Stimulated activated CD4-positive, alpha-beta T cell treated with anti-CD3 and anti-CD28 coated beads, Interleukin-2, amount 100 ng/mL, for 24 hours (primary cell): ENCODE measurements at places on chromosomes 16 and 17.

DNA sequence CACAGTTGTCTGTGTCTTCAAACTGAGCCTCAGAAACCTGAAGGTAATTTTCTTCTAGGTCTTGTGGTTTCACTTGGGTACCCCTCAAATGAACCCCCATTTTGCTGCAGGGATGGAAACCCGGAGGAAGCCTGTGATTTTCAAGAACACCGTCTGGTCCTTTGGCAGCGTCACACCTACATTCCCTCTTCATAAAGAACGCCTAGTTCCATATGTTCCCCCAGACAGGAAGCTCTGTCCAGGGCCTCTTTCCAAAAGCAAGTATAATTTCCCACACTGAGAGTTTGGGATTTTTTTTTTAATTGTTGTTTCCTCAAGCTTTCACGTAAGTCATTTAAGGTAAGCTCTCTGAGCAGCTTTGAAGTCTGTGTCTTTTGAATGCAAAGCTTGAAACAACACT lies 515.0 kb downstream of the TMEM114 start:
- DNase-seq = no peak

- peak; percentile 25 for DNase-seq
Measured at GRCh38 chr17:63497708-63498483, 21.0 kb downstream of the ACE start.

- DNase-seq = no peak
Measured at GRCh38 chr16:21023509-21024202, 123.1 kb downstream of the LYRM1 start.

DNA sequence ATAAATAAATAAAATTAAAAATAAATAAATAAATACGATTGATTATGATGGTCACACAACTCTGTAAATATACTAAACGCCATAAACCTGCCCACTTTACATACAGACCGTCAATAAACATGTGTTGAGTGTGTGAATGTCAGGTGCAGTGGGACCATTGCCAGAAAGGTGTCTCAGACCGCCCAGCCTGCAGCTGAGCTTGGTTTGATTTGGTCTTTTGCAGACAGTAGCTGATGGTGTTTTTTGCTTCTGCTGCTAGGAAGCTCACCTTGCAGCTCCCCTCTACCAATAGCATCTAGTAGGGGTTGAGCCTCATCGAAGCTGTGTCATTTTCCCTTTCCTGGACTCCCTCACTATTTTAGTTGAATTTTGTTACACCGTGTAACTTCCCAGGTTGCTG lies 23.5 kb downstream of the UBALD1 start:
- no peak for DNase-seq

DNA sequence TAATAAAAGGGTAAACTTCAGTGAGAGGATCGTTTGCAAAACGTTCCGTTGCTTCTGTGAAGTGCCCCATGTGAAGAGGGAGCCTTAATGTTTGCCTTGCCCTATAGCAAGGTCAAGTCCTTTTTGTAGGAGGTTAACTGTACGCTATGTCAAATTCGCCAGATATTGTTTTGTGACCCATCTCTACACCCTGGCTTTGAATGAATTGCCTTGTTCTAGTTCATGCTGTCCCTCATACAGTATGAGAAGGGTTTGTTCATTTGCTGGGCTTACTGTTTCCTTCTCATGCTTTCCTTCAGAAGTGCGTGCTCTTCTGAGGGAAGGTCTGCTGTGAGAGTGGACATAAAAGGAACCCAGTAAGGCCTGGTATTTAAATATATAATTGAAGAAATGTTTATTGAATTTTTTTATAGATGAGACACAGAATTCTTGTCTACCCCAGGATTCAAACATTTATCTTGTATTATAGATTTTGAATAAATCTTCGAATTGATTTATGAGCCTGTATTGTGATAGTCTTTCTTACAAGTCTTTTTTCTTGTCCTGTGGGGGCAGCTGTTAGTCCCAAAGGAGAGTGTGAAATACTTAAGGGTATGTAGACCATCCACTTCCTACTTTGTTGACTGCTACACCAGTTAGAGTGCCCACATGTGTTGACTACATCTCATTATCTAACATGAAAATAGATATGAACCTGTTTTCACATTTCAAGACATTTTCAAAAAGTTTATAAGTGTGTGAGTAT lies 1.7 kb downstream of the MAP3K3 start:
- DNase-seq = no peak

DNA sequence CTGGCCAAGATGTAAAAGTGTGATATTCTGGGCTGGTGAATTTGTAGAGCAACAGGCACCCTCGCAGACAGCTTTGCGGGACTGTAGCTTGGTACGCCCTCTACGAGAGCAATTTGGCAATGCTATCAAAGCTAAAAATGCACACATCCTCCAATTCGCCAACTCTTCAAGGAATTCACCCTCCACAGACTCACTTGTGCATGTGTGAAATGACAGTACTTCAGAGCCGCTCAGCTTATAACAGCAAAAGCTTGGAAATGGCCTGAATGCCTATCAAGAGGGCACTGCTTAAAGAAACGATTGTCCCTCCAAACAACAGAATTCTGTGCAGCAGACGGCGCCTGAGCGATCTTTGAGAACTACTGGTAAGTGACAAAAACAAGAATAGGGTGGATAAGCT lies 130.8 kb downstream of the SDK2 start:
- DNase-seq = no peak

DNA sequence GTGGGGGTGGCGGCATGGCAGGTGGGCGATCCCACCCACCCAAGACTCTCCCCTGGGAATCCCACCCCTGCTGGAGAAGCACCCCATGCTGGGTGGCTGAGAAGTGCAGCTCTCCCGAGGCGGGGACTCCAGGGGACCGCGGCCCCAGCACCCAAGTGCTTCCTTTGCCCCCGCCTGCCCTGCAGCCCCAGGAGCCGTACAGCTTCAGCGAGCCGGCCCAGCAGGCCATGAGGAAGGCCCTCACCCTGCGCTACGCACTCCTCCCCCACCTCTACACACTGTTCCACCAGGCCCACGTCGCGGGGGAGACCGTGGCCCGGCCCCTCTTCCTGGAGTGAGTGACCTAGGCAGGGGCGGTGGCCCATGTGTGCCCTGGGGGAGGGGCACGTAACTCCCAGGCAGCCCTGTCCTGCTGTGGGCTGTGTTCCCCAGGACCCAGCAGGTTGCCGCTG lies 11.7 kb downstream of the GAA start:
- no peak for DNase-seq

GRCh38 chr16:73071131-73071940 lies 23.4 kb upstream of the ZFHX3 start:
- DNase-seq = no peak

- no peak for DNase-seq
Measured at GRCh38 chr16:55765161-55765560, 67.7 kb downstream of the CES1 start.

- DNase-seq = no peak
Measured at GRCh38 chr17:62781831-62782251, 26.3 kb downstream of the MARCHF10 start.

DNA sequence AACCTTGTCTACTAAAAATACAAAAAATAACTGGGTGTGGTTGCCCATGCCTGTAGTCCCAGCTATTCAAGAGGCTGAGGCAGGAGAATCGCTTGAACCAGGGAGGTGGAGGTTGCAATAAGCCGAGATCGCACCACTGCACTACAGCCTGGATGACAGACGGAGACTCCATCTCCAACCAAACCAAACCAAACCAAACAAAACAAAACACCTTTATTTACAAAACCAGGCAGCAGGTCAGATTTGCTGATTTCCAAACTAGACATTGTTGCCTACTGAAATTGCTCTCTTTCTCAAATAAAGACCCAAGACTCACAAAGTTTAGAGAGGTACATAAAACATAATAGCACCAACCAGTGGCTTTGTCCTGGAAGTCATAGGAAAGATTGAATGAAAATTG lies 5.7 kb upstream of the TMEM238L start:
- DNase-seq = no peak

DNA sequence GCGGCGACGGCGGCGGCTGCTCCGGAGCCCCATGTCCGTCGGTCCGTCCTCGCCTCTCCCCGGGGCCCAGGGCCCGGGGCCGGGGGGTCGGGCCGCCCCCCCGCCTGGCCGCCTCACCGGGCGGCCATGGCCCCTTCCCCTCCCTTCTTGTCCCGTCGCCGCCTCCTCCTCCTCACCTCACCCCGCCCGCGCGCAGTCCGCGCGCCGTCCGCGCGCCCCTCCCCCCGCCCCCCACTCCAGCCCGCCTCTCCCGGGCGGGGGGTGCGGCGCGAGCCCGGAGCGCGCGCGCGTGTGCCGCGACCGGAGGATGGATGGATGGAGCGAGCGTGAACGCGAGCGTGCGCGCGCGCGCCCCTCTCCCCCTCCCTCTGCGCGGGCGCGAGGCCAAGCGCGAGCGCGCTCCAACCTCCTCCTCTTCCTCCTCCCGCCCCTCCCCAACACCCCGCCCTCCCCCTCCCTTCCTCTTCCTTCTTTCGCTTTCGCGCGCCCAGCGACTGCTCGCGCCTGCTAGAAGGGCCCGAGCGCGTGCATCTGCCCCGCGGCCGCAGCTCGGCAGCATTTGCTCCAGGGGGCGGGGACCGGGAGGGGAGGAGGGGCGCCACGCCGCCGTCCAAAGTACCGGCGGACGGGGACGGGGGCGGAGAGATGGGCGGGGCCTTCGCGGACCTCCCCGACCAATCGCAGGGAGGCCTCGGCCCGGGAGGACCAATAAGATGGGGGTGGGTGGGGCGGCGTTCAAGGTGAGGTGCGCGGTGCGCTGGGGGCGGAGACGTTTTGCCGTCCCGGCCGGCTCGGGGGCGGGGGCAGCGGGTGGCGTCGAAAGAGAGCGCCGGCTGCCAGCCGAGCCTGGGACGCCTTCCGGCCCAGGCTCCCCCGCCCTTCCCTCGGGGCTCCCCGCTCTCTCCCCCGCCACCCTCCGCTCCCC lies at the start of gene ATXN7L3:
Gene ATXN7L3, minus strand, starts transcription at position 332 of the 925 bp plus-strand sequence. CDS start 1,814 bp downstream, outside the sequence.
- peak; percentile 100 for DNase-seq

DNA sequence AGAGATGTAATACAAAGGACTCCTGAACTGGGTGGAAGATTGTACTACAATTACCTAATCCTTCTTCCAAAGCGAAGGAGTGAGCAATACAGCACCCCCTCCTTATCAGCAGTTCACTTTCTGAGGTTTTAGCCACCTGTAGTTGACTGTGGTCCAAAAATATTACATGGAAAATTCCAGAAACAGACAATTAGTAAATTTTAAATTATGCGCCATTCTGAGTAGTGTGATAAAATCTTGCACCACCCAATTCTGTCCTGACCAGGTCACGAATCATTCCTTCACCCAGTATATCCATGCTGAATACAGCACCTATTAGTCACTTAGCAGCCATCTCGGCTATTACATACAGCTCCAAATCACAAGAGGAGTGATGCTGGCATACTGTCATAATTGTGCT lies 23.2 kb downstream of the VPS53 start:
- no peak for DNase-seq

- no peak for DNase-seq
Measured at GRCh38 chr16:53428681-53429080, 5.6 kb upstream of the RBL2 start.

GRCh38 chr17:13918247-13918646 lies 151.1 kb upstream of the COX10 start:
- no peak for DNase-seq

DNA sequence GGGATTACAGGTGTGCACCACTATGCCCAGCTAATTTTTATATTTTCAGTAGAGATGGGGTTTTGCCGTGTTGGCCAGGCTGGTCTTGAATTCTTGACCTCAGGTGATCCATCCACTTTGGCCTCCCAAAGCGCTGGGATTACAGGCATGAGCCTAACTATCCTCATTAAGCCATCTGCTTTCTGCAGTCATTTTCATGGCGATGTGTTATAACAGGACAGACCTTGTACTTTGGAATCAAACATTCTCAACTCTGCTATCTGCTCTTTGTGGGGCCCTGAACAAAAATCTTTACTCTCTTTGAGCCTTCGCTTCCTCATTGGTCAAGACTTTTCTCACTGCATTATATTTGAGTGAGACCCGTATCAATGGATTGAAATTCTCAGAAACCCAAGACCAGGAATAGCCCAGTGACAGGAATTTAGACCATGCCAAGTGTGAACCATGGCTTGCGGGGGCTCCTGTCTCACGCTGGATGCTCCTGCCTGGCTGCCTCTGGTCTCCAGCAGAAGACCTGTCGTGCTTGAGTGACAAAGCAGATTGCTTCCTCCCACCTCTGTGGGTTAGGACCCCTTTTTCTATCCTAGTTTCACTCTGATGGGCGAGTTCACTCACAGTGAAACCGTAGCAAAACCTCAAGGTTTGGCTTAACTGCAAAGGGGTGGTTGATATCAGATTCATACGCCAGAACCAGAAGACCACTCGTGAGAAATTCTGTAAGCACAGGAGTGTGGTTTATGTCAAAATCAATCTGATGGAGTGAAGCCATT lies 519.1 kb downstream of the MAF start:
- no peak for DNase-seq

DNA sequence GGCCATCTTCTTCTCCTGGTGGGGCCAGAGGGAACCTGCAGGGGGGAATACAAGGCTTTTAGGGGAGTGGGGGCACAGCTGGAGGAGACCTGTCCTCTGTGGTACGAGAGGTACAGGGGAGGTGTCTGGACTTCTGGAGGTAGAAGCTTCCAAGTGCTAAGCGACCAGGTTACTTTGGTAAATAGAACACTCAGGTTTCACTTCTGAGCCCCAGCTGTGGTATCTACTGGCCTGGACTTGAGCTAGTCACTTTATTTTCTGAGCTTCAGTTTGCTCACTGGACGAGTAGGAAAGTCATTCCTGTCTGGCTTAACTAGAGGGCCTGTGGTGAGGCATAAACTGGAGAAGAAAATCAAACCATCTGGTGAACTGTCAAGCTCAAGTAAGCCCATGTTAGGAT lies at the start of gene HEATR9:
Gene HEATR9, minus strand, starts transcription at position 155 of the 400 bp plus-strand sequence. Its CDS starts 149 bp downstream, at position 6.
- DNase-seq = no peak

GRCh38 chr17:66025551-66025950 lies 166.4 kb downstream of the CEP112 start:
- no peak for DNase-seq

DNA sequence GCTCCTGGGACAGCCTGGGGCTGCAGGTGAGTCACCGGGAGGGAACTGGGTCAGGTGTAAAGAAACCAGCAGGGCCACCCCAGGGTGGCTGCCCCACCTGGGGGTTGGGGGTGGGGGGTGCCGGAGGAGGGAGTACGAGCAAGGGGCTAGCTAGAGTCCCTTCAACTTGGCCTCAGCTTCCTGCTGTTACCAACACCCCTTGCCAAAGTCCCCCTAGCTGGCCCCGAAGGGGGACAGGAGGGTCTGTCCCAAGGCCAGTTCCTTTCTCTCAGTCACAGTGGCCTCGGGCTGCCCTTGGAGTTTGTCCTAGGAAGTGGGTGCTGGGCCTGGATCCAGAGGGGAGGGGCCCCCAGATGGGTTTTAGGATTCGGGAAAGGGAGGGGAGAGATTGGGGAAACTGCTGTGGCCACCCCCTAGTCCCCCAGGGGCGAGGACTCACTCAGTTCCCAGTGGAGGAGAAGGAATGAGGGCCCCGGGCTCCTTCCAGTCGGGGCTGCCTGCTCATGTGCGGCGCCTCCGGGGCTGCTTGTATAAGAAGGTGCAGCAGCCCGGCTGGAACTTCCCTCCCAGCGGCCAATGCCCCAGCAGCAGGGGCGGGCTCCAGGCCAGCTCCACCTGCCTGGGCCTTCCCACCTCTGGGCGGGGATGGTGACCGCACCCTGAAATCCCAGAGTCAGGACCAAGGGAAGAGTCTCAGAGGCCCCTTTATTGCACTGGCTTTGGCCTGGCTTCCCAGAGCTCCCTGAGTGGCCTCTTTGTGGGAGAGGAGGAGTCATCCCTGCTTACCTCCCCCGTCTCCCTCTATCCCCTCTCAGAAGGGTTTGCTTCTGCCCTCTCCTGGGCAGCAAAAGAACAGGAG lies 7.3 kb downstream of the ARHGAP27 start:
- DNase-seq = no peak

GRCh38 chr17:29049541-29050145 lies 6.7 kb downstream of the PIPOX start:
- DNase-seq = no peak

GRCh38 chr17:55384643-55385232 lies 36.9 kb downstream of the MMD start:
- DNase-seq = no peak
